ENCODE measurements at places on chromosomes 3 and 15. TPM values are rescaled to one million over a fixed set of nuclear protein-coding genes. Genes with fewer than 3 reads are reported as not detected.

DNA sequence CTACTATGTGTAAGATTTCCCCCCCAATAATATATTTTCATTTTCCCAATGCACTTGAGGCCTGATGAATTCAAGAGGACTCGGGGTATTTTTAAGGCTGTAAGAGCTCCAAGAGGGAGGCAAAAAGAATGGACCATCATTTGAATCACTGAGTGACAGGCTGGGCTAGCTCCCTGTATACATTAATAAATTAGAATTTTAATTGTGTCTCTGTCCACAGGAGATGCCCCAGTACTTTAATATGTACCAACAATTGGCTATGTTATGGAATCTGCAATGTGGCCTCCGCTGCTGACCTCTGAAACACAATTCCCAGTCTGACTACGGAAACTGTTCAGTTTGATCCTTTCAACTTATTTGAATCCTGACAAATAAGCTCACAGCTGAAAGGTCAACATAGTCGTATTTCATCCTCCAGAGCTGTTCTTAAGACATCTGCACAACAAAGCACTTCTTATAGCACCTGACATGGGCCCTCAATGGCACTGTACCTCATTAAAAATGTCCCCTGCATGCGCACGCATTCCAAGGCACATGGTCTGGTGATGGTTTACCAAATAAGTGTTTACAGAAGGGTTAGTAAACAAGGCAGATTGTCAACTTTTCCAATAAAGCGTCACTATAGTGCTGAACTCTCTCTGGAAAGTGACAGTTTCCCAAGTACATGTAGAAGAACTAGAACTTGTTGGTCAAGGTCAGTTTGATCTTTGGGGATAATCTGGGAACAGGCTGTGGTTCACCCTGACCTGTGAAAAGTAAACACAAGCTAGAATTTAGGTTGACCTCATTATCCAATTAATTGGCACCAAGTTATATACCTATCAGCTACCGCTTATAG, 472.9 kb downstream of the FOXP1 start:
- H3K36me3 ChIP-seq = peaks cover 74% of the 10 kb centered on the region
- H3K4me3 ChIP-seq = no peak overlapping the region
- H3K27me3 ChIP-seq = no peaks in the 10 kb centered on the region
- peak overlapping the region; percentile 62 for H3K27ac ChIP-seq
- peaks cover 8% of the 10 kb centered on the region for H3K4me1 ChIP-seq

ZBTB20 gene
- total RNA-seq = 123 TPM

RGMA gene
- total RNA-seq = not detected

DNA sequence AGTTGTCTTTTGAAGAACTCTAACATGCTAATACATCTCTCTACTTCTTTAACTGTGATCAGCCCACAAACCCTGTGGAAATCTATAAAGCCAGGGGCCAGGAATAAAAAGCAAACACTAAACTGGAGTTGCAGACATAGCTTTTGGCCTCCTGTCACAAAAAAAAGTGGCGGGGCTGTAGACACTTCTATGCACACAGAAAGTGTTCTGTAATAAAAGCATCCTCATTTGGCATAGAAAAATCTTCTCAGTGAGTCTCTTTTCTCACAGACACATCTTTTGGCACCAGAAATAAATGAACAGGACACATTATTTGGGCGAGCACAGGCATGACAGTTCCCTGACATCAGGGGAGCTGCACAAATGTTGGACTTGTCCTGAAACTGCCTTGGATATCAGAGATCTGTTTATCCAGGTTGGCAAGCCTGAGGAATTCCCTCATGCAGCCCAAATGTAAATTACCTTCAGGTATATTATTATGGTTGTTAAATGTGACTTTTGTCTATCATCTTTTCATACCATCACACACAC, 355.4 kb downstream of the FGF12 start:
- no peak overlapping the region for H3K4me3 ChIP-seq
- no peaks in the 10 kb centered on the region for H3K27me3 ChIP-seq
- H3K27ac ChIP-seq = no peak overlapping the region
- no peaks in the 10 kb centered on the region for H3K4me1 ChIP-seq

- peaks cover 4% of the 10 kb centered on the region for H3K27me3 ChIP-seq
- no peak overlapping the region for H3K27ac ChIP-seq
- H3K4me3 ChIP-seq = no peak overlapping the region
- no peaks in the 10 kb centered on the region for H3K4me1 ChIP-seq
- no peak for DNase-seq
- H3K36me3 ChIP-seq = no peaks in the 10 kb centered on the region
Observed at GRCh38 chr3:16026753-16027152, 147.7 kb upstream of the GALNT15 start.

- H3K27ac ChIP-seq = no peak overlapping the region
- H3K36me3 ChIP-seq = no peaks in the 10 kb centered on the region
- no peaks in the 10 kb centered on the region for H3K4me1 ChIP-seq
- no peaks in the 10 kb centered on the region for H3K27me3 ChIP-seq
- H3K4me3 ChIP-seq = no peak overlapping the region
- DNase-seq = no peak
Observed at GRCh38 chr3:130758624-130759369, 12.2 kb upstream of the PIK3R4 start.

FGF12 gene
- total RNA-seq = not detected

C15orf62 gene
- total RNA-seq = 9.5 TPM

GRCh38 chr3:55376753-55377347, 110.3 kb downstream of the WNT5A start:
- H3K27ac ChIP-seq = no peak overlapping the region
- no peaks in the 10 kb centered on the region for H3K36me3 ChIP-seq
- H3K27me3 ChIP-seq = no peaks in the 10 kb centered on the region
- no peaks in the 10 kb centered on the region for H3K4me1 ChIP-seq
- no peak for DNase-seq

GRCh38 chr3:172317984-172318383, 130.3 kb downstream of the GHSR start:
- H3K27ac ChIP-seq = no peak overlapping the region
- H3K27me3 ChIP-seq = no peaks in the 10 kb centered on the region
- no peaks in the 10 kb centered on the region for H3K4me1 ChIP-seq

DNA sequence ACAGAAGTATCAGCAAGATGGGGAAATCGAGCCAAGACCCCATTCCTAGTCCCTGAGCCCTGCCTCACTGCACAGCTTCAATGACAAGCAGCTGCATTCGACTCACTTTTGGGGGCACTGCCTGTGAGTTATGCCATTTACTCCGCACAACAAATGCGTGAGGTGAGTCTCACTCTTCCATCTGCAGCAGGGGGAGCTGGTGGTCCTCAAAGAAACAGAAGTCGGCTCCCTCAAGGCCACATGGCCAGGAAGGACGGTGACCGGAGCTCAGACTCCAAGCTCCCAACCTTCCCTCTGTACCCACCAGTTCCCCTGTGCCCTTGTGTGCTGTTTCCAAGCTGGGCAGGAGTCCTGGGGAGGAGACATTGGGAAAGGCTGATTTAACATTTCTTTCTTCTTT, 127.7 kb upstream of the IQSEC1 start:
- peaks cover 15% of the 10 kb centered on the region for H3K4me1 ChIP-seq
- H3K4me3 ChIP-seq = no peak overlapping the region
- H3K27me3 ChIP-seq = peaks cover 40% of the 10 kb centered on the region
- H3K27ac ChIP-seq = no peak overlapping the region
- DNase-seq = no peak

DNA sequence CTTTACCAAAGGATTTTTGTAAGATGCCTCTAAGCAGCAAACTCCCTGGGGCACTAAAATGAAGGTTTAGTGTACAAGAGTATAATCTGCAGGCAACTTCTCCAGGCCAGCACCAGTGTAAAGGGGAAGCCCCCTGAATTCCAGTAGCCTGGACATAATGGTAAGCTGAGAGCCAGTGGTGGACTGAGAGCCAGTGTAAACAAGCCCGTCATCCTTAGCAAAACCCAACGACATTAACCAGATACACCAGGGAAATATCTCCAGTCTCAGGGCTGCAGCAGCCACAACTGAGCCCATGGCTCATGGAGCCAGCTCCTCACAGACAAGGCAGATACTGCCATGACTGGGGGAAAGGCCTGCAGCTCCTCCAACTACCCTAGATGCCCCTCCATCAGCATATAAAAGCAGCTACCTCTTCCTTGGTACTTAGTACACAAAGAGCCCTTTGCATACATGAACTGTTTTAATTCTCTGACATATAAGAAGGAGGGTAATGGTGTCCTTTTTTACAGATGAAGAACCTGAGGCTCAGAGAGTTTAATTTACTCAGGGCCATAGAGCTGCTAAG, 21.7 kb downstream of the PARP16 start:
- H3K4me1 ChIP-seq = no peaks in the 10 kb centered on the region
- no peak overlapping the region for H3K4me3 ChIP-seq
- no peak for DNase-seq
- H3K36me3 ChIP-seq = peaks cover 52% of the 10 kb centered on the region
- H3K27me3 ChIP-seq = no peaks in the 10 kb centered on the region

TEX55 gene
- total RNA-seq = not detected

P2RY13 gene
- total RNA-seq = 0.90 TPM

NUP210 gene
- total RNA-seq = 166 TPM

GRCh38 chr3:143064777-143065176, 54.8 kb upstream of the CHST2 start:
- no peaks in the 10 kb centered on the region for H3K4me1 ChIP-seq
- H3K36me3 ChIP-seq = peaks cover 1% of the 10 kb centered on the region
- H3K4me3 ChIP-seq = no peak overlapping the region
- H3K27me3 ChIP-seq = no peaks in the 10 kb centered on the region
- H3K27ac ChIP-seq = no peak overlapping the region

DNA sequence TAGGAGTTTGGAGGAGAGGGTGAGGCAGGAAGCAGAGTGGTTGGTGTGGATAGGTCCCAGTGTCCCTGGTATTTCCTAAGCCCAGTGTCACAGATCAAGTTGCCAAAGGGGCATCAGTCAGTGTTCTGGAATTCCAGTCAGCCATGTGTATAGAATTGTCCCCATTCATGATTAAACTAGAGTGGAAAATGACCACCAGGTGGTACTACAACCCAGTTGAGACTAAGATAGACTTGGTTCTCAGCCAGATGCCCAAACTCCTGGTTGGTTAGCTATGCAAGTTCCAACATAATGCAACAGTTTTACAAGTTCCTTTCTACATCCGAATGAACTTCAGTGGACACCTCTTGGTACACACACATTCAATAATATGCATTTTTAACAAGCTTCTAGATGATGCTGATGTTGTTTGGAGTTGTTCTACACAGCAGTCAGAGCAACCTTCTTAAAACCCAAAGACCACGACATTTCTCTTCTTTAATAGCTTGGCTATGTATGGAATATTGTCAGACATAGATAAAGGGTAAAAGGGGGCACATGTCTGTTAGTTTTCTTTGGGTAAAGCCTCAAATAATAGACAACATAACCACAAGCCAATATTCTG, 8.4 kb upstream of the ATR start:
- H3K4me1 ChIP-seq = no peaks in the 10 kb centered on the region
- H3K4me3 ChIP-seq = no peak overlapping the region
- H3K27ac ChIP-seq = no peak overlapping the region
- peaks cover 6% of the 10 kb centered on the region for H3K27me3 ChIP-seq
- H3K36me3 ChIP-seq = no peaks in the 10 kb centered on the region
- DNase-seq = peak; percentile 53

GRCh38 chr3:193826159-193826795, 233.3 kb downstream of the OPA1 start:
- no peaks in the 10 kb centered on the region for H3K36me3 ChIP-seq
- H3K27ac ChIP-seq = no peak overlapping the region
- H3K4me3 ChIP-seq = no peak overlapping the region
- H3K4me1 ChIP-seq = peaks cover 2% of the 10 kb centered on the region

- H3K36me3 ChIP-seq = peaks cover 2% of the 10 kb centered on the region
- H3K4me1 ChIP-seq = no peaks in the 10 kb centered on the region
- H3K27me3 ChIP-seq = no peaks in the 10 kb centered on the region
- H3K4me3 ChIP-seq = no peak overlapping the region
- no peak for DNase-seq
- no peak overlapping the region for H3K27ac ChIP-seq
Observed at GRCh38 chr3:114706591-114707232, 412.9 kb downstream of the TIGIT start.

DNA sequence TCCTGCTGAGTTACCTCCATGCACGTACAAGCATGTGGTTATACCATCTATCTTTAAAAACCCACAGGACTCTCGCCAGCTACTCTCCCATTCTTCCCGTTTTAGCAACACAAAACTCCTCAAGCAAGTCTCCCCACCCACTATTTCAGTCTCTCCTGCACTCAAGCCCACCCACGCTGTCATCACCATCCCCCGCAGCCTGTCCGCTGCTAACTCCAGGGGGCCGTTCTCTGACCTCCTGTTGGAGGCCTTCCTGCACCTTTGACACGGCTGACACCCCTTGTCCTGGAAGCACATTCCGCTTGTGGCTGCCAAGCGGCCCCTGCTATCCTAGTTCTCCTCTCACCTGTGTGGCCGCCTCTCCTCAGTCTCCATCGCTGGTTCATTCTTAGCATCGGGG, 7.5 kb upstream of the PCSK6 start:
- H3K27ac ChIP-seq = no peak overlapping the region
- H3K4me1 ChIP-seq = peaks cover 23% of the 10 kb centered on the region
- H3K36me3 ChIP-seq = no peaks in the 10 kb centered on the region
- no peak for DNase-seq
- no peaks in the 10 kb centered on the region for H3K27me3 ChIP-seq
- H3K4me3 ChIP-seq = no peak overlapping the region

- H3K4me3 ChIP-seq = no peak overlapping the region
- no peak for DNase-seq
- no peaks in the 10 kb centered on the region for H3K4me1 ChIP-seq
- H3K27ac ChIP-seq = no peak overlapping the region
- H3K27me3 ChIP-seq = no peaks in the 10 kb centered on the region
Observed at GRCh38 chr3:68428495-68428894, 503.9 kb downstream of the TAFA4 start.

CA12 gene
- not detected for total RNA-seq

GRCh38 chr3:32045091-32045915, 61.1 kb upstream of the GPD1L start:
- H3K4me1 ChIP-seq = no peaks in the 10 kb centered on the region
- no peaks in the 10 kb centered on the region for H3K36me3 ChIP-seq
- no peak overlapping the region for H3K4me3 ChIP-seq
- no peaks in the 10 kb centered on the region for H3K27me3 ChIP-seq
- DNase-seq = no peak
- no peak overlapping the region for H3K27ac ChIP-seq

DNA sequence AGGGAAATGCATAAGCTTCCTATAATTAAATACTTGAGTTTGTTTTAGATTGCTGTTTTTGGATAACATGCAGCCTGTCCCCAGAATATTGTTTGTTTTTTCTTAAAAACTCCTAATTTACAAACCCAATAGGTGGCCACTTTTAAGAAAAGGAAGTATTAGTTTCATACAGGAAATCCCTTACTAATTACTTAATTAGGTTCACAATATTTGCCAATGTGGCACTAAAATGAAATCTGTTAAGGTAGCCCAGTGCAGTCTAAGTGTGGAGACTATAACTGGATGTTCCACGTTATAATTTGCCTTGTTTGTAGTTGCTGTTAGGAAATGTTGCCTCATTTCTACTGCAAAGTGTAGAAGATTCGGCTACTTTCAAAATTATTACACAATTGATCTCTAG, 195.8 kb downstream of the BBX start:
- no peaks in the 10 kb centered on the region for H3K27me3 ChIP-seq
- H3K4me1 ChIP-seq = peaks cover 5% of the 10 kb centered on the region
- no peak overlapping the region for H3K4me3 ChIP-seq
- H3K36me3 ChIP-seq = peaks cover 23% of the 10 kb centered on the region

Data from B cell (primary cell).